HuH-7 (cell line): ENCODE measurements at places on chromosomes 13 and 19.

GRCh38 chr13:21011378-21011777 is 50.0 kb downstream of the LATS2 start:
- DNase-seq, result no peak

DNA sequence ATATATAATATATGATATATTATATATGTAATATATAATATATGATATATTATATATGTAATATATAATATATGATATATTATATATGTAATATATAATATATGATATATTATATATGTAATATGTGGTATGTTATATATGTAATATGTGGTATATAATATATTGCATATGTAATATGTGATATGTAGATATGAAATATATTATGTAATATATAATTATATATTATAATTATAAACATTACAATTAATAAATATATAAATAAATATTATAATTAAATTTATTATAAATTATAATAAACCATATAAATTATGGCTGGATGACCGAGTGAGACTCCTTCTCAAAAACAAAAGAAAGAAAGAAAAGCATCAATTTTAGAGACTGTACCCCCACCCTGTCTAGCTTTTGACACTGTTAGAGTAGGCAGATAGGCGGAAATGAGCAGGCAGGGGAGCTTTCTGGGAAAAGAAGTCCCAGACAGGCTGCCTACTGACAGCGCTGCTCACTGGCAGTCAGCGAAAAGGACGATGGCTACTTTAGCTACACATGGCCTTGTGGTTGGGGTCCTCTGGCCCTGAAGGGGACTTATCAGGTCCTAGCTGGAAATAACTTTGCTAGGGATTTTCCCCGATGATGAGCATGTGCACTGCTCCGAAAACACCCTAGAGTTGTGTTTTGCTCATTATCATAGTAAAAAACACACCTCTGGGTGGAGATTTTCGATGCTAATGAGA is 19.7 kb downstream of the C3 start:
- DNase-seq, result no peak

DNA sequence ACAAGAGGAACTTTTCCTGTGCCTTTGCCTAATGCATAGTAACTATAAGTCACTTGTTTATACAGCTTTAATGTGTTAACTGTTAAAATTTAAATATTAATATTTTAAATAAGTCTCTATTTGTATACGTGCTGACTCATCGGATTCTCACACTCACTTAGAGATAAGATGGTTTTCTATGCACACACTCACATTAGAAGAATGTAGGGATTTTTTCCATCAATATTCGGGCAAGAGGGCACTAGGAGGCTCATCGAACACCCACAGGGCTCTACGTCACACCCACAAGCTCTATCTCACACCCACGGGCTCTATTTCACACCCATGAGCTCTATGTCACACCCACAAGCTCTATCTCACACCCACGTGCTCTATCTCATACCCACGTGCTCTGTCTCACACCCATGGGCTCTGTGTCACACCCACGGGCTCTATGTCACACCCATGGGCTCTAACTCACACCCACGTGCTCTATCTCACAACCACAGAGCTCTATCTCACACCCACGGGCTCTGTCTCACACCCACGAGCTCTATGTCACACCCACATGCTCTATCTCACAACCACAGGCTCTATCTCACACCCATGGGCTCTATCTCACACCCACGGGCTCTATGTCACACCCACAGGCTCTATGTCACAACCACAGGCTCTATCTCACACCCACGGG is 73.4 kb downstream of the COL4A2 start:
- DNase-seq, result no peak

DNA sequence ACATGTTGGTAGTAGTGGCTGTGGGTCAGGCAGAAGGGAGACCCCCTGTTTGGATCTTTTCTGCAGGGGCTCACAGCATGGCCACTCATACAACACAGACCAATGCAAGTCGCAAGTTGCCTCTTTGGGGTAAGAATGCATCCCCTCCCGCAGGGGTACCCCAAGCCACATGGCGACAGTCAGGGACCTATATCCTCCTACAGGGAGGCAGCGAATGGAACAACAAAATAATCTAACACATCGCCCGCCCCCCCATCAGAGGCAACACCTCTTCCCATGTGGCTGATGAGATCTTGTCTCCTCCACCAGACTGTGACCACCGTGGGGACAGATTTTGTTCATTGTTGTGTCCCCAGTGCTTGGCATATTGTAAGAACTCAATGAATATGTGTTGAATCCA is 40.7 kb upstream of the PNMA8B start:
- DNase-seq, result no peak

DNA sequence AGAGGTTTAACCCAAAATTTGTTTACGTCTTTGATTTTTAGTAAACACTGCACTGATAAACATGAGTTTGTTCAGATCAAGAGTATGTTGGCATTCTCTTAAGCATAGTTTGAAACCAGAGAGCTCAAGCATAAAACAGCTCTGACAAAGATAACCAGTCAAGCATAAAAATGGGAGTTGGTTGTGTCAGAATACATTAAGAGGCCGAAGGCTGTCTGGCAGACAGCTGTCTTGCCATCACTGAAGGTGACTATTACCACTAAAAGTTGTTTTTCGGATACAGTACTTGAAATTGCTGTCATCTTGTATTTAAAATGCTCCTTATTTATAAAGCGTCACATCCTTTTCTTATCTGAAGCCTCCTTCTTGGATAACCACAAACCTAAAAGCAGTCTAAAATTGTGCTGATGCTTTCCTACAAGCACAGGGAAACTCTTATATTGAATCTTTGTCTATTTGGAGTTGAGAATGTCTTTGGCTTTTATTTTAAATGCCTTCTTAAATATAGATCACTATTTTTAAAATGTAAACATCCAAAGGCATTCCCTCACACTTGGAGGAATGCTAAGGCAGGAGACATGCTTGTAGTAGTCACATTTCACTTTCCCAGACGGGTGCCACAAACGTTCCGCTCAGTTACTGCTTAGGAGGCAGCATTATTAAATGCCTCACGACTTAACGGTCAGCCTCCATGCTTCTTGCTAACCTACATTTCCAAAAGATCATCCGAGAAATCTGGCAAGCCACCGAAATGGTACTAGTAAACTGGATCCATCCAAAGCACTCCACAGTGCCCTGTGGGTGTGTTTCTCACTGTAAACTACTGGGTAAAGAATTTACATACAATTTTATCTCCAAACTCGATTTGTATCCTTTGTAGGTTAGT is 1.5 kb downstream of the SMAD9 start:
- DNase-seq, result no peak

DNA sequence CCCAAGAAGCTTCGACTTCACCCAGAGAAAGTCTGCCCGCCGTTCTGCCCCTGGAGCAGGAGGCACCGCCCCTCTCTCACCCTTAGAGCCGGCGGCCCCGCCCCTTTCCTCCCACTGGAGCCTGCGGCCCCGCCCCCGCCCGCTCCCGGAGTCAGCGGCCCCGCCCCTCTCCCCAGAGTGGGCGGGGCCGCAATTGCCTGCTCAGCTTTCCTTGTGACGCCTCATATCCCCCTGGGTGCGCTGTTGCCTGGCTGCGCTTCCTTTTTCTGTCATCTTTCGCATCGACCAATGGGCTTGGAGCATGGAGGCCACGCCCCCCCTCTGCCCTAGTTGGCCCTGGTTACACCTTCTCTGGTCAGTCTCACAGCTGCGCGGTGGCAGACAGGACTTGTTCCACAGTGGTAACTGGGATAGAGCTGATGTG is 38.2 kb upstream of the ZNF492 start:
- DNase-seq, result no peak

- DNase-seq, result no peak
Measured at GRCh38 chr13:64033921-64034320, 2618.3 kb upstream of the PCDH20 start.

- DNase-seq, result no peak
Measured at GRCh38 chr19:15437355-15438123, 12.2 kb downstream of the WIZ start.

- DNase-seq, result no peak
Measured at GRCh38 chr13:42102961-42103865, 54.8 kb downstream of the DGKH start.

DNA sequence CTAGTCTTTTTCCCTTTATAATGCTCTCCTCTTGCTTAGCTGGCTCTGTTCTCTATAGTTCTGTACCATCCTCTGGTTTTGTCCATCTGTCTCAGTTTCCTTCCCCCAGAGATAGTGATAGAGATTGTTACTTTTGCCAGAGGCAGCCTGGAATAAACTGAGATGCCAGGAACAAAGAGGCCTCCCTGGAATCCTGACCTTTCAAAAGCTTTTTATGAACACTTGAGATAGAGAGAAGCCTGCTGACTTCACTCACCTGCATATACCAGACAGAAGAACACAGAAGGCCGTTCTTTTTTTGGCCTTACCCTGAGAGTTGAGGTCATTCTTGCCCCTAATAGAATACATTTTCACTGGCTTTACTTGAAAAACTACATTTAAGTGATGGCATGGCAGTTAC is 150.2 kb downstream of the LHFPL6 start:
- no peak for DNase-seq

GRCh38 chr19:24178207-24178606 is 91.2 kb downstream of the ZNF254 start:
- DNase-seq, result no peak

DNA sequence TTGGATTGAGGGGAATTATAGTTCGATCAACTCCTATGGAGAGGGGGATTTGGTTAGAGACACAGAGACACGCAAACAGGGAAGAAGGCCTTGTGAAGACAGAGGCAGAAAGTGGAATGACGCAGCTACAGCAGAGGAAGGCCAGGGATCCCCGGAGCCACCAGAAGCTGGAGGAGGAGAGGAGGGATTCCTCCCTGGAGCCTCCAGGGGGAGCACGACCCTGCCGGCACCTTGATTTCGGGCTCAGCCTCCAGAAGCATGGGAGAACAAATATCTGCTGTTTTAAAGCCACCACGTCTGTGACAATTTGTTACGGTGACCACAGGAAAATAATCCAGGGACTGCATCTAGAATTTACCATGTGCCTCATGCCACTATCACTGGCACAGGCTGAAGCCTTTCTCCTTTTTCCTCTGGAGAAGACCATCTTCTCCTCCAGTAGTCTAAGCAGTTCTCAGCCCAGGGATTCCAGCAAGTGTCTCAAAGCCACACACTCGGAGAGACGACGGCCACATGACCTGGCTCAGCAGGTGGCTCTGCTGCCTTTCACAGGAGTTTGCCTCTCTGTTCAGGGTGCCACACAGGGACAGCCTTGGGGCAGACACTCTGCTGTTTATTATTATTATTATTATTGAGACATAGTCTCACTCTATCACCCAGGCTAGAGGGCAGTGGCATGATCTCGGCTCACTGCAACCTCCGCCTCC is 39.9 kb upstream of the CCNE1 start:
- DNase-seq, result peak; percentile 88

DNA sequence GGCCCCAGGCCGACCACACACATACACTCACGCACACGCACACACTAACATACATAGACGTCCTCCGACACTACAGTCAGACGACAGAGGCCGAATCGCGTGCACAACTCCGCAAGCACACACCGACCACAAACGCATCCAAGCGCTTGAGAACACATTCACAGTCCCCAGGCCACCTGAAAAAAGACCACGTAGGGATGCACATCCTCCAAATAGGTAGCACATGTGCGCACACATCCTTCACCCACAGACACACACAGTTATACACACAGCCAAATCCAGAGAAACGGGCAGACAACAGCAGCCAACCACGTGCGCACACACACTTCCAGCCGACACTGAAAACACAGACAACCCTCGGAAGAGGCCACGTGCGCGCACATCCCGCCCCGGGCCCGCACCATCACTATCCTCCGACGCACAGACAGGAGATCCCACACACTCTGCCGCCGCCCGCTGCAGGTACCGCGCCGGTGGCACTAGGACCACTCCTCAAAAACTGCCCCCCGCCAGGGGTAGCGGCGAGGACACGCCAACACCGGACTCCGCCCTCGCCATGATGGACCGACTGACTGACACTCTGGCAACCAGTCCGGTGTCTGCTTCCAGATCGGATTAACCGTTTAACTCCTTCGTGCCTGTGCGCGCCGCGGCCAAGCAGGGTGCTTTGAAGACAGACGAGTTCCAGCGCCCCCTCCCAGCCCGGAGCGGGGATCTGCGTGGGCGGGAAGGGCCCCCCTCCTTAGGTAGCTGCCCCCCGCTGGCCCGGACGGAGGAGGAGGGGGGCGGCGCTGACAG is 493 bp upstream of the PDE4A start:
- no peak for DNase-seq

DNA sequence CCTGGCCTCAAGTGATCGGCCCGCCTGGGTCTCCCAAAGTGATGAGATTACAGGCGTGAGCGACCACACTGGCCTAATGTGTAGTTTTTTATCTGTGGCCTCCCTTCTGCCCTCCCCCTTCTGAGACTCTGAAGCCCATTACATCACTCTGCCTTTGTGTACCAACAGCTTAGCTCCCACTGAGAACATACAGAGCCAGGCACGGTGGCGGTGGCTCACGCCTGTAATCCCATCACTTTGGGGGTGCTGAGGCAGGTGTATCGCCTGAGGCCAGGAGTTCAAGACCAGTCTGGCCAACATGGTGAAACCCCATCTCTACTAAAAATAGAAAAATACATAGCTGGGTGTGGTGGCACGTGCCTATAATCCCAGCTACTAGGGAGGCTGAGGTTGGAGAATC is 12.6 kb downstream of the NCR1 start:
- DNase-seq, result no peak

GRCh38 chr19:31149441-31149941 is 199.7 kb downstream of the TSHZ3 start:
- DNase-seq, result no peak

GRCh38 chr19:34838248-34838647 is 65.2 kb upstream of the ZNF599 start:
- peak; percentile 30 for DNase-seq

GRCh38 chr13:59970847-59971246 is 192.9 kb downstream of the DIAPH3 start:
- DNase-seq, result no peak

DNA sequence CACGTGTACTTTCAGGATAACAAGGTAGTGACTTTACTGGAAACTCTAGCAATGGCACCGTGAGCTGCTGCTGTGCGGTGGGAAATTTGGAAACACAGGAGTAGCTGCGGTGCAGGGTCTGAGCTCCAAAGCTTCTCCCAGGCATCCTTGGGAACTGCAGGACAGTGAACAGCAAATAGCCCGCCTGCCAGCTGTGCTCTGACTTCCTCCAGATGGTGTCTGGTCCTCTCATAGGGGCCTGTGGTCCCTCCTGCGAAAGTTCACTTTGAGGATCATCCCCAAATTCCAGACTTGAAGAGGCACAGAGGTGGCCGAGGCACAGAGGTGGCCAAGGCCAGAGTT is 287.3 kb upstream of the MAB21L1 start:
- DNase-seq, result no peak
